ENCODE measurements at places on chromosomes 16 and 17.

DNA sequence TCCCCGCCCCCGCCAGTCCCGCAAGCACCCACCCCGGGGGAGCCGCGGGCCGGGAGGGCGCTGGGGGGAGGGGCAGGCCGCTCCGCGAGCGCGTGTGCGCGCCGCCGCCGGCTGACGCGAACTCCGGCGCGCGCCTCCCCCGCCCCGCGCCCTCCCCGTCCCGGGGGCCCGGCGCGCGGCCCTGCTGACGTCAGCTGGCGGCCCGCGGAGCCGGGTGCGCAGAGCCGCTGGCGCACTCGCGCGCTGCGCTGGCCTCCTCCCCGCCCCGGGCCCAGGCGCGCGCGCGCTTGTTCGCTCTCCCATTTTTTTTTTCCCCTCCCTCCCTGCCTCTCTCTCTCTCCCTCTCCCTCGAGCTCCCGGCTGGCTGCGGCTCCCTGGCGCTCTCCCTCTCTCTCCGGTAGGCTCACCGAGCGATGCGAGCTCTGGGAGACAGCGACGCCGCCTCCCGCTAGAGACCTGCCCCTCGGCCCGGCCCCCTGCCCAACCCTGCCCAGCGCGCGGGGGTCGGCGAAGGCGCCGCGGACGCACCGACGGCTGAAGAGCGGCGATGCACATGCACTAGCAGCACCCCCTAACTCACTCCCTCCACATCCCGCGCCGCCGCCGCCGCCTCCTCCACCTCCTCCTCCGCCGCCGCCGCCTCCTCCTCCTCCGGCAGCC, at the start of gene GNAO1:
TSS of gene GNAO1 (plus strand) at position 334 of the 660 bp plus-strand sequence. CDS start 747 bp downstream, outside the sequence.
- DNase-seq: peak; percentile 73

GRCh38 chr17:70869402-70870085, 700.2 kb downstream of the KCNJ2 start:
- DNase-seq: no peak

DNA sequence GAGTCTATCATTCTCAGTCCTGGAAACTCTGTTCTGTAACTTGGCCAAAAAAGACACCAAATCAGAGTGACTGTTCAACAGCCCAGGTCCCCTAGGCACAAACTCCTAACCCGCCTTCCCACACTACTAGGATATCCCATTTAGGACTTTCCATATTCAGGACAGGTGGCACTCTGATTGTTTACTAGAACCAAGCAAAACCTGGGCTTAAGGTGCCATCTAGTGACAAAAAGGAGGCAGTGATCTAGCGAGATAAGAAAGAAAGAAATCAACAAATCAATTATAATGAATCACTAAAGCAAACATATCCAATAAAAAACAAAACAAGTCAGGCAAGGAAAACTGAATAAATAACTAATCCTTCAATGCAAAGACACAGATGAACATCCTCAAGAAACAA, 203.9 kb downstream of the CEP112 start:
- DNase-seq: no peak

- peak; percentile 94 for DNase-seq
Measured at GRCh38 chr17:77734371-77735080, 224.0 kb upstream of the TNRC6C start.

GRCh38 chr17:2264067-2264860, 39.3 kb downstream of the SMG6 start:
- peak; percentile 40 for DNase-seq

DNA sequence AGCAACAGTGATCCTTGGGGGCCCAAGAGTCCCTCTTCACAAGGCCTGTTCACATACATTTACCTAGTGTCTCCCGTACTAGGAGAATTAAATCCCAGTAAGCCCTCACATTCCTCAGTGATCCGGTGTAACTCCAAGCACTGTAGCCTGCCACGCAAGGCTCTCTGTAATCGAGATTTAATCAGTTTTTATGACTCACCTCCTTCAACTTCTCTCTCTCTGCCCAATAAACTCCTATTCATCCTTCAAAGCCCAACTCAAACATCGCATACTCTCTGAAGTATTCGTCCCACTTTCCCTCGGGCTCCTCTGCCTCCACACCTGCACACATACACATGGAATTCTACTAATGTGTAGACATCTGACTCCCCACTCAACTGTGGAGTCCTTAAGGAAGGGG, 141.8 kb downstream of the CMIP start:
- no peak for DNase-seq

DNA sequence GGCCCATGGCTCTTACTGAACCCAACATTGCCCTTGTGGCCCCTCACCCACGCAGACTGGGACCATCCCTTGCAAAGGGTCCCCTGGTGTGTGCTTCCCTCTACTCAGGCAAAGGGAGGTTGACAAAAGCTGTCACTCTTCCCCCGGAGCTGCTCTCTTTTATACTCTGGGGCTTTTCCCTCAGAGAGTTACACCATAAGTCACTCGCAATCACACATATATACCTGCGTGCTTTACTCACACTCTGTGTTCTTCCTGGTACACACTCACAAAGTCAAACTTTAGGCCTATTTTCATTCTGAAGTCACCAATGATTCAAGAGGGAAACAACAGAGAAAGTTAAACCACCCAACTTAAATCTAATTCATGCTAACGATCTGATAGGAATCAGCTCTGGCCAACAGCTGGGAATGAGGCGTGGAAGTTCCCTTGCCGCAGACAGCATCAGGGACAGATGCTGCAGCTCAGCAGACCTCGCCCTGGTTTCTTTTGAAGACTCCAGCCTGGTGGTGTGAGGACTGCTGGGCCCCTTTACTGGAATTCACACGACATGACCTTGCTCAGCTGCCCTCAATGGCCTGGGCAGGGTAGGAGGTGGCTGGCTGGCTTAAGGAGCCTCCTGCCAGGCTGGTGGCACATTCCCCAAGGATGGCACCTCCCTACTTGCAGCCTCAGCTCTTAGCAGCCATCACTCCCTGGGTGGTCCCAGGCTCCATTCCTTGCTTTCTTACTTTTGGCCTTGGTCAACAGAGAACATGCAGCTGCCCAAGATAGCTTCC, 27.3 kb downstream of the HIC1 start:
- no peak for DNase-seq

DNA sequence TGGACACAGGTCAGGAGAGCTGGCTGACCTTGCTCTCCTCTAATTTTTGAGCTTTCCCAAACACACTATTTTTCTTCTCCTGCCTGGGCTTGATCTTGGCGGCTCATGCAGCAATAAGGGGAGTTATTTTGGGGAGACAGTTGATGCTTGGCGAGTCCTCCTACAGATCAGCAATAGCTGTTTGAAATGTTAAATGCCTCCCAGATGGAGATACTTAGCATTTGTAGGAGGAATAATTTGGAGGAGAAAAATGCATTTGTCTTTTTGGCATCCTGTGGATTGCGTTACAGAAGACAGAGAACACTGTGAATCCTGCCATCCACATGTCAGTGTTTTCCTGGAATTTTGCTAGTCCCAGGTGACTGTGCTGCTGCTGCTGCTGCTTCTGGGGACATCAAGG, 328.0 kb upstream of the XYLT1 start:
- no peak for DNase-seq

- no peak for DNase-seq
Measured at GRCh38 chr17:52027620-52028295, 130.8 kb downstream of the CA10 start.

DNA sequence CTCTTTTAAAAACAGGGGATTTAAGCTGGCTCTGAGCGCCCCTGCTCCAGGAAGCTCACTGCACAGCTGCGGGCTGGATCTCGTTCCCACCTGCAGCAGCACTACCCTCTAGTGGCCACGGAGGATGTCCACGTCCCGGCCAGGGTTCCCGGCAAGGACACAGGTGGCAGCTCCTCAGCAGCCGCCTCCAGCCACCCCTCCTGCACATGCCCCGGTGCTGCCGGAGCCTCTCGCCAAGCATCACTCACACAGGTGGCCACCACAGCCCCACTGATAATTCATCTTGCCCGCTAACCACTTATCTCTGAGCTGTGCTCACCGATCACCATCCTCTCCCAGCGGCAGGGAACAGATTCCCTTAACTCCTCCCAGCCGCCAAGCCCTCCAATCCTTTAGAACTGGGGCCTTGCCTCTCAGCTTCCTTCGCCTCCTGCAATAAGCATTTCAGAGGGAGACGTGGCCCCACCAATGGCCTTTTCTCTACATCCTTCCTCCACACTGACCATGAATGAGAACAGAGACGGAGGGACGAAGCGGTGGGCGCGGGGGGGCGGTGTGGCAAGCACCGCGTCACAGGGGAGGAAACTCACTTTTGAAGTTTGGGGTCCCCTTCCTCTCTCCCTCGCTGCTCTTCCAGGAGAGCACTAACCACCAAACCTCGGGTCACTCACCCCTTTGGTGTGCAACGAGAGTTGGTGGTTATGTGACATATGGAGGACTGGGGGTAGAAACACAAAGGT, 222.1 kb downstream of the RBFOX3 start:
- peak; percentile 57 for DNase-seq

DNA sequence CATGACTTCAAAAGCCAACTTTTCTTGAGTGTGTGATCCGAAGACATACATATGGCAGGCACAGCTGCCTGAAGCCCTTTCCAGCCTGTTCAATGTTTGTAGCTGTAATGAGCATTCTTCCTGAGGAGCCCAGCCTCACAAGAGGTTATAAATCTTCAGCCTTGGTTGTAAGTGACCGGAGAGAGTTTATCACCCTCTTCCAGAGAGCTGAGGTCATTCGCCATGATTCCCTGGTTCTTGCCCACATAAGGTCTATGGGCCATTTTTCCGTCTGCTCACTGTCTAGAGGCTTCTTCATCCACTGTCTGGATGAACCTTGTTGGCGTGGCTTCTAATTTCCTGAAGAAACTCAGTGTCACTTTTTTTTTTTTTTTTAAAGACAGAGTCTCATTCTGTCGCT, 9.7 kb upstream of the CSF3 start:
- no peak for DNase-seq

DNA sequence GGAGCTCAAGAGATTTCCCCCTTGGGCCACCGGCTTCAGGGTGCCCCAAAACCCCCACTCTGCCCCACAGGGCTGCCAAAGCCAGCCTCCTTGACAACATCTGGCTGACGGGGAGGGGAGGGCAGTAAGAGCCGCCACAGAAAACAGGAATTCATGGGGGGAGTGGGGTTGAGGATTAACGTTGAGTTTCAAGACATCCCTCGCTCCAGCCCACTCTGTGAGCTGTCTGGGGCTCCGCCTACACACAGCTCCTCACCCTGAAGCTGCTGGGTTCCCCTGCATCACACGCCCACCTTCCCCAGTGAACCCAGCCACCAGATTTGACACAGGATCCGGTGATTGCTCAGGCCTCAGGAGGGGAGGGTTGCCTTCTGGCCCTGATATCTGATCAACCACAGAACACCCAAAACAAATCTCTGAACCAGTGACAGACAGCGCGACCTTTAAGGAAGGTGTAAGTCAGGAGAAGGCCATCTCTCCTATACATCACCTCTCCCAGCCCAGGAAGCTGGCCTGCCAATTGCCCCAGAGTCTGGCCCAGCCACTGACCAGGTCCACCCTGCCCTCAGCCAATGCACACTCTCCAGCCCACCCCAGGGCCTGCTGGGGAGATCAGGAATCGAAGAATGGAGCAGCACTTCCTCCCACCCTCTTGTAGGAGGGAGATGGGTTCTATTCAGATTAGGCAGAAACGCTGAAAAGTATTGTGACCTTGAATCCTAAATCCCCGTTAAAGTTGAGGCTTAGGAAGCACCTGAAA, 132.1 kb downstream of the CLEC16A start:
- peak; percentile 23 for DNase-seq

Measured in left hindlimb (tissue), 1 donor.